ENCODE measurements at places on chromosomes 7 and 10.

DNA sequence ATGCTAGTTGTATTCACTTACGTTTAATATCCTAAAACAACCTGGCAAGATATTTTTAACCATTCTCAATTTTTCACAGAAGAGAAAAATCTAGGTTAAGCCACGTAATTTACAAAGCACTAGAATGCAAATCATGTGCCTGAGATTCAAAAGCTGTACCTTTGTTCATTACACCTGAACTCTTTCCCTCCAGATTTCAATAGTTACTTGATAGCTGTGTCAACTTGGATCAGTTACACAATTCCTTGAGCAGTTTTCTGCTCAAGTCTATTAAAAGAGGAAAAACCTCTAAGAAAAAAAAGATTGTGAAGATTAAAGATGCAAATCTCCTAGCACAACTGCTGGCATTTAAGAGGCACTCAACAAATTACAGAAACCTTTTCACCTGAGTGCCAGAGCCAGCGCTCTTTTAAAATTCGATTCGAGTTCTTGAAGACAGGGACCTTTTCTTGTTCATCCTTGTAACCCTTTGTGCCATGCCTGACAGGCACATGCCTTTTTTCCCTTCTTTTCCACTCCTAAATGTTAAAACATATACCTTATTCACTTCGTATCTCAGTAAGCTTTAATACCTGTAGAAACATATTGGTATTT, 886 bp downstream of the NSUN6 start:
- no peak for DNase-seq

DNA sequence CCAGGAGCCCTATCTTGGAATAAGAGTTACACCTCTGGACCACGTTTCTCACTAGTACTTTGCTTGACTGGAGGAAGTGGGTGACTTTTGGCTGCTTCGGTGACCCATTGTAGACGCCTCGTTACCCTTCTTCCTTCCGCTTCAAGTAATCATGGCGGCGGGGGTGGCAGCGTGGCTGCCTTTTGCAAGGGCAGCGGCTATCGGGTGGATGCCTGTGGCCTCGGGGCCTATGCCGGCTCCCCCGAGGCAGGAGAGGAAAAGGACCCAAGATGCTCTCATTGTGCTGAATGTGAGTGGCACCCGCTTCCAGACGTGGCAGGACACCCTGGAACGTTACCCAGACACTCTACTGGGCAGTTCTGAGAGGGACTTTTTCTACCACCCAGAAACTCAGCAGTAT, 1.5 kb downstream of the KCND2 start:
- no peak for DNase-seq

GRCh38 chr7:127759945-127760421, 108.0 kb downstream of the SND1 start:
- no peak for DNase-seq

- peak; percentile 50 for DNase-seq
Observed at GRCh38 chr10:18238870-18239485, 98.8 kb downstream of the CACNB2 start.

DNA sequence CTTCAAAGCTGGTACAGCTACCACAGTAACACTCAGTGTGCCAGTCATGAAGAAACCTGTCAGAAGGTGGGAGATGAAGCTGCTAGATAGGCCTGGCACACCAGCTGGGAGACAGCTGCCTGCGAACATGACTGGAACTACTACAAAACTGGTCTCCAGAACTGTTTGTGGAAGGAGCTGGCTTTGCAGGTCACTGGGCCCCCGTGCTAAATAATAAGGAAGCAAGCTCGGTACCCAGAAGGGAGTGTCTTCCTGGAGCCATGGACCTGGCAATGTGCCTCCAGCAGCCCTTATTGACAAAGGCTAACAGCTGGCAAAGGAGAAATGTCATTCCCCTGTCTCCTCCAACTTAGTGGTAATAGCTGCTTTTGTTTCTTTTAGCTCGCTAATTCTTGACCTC, 1217.6 kb upstream of the LRRN3 start:
- no peak for DNase-seq

- no peak for DNase-seq
Observed at GRCh38 chr10:116918583-116918982, 69.3 kb downstream of the ENO4 start.
